ENCODE measurements at places on chromosomes 12 and 14.

DNA sequence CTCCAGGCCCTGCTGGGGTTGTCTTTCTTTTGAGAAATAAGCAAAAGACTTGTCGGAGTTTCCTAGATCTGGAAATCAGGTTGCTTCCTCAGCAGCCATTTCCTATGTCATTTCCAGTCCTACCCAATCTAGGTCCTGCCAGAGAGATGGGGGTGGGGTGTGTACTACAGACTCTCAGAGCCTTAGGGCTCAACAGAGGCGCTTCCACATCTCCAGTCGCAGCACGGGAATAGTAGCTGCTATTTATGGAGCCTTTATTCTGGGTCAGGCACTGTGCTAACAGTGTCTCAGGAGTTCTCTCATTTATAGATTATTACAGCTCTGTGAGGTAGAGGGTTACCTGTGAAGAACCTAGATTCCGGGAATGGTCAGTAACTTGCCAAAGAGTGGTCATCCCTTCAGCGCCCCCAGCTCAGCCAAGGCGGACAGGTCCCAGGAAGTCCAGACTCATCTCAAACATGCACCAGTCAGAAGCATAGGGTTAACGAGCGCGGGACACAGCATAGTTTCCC lies 21.9 kb downstream of the DHRS2 start:
- DNase-seq, result no peak

- no peak for DNase-seq
These were observed 23.7 kb downstream of the SETD1B start for GRCh38 chr12:121827351-121828099.

- DNase-seq, result no peak
These were observed 707.4 kb upstream of the STXBP6 start for GRCh38 chr14:25757364-25757763.

- DNase-seq, result no peak
These were observed 406 bp downstream of the PARP2 start for GRCh38 chr14:20343862-20344220.

DNA sequence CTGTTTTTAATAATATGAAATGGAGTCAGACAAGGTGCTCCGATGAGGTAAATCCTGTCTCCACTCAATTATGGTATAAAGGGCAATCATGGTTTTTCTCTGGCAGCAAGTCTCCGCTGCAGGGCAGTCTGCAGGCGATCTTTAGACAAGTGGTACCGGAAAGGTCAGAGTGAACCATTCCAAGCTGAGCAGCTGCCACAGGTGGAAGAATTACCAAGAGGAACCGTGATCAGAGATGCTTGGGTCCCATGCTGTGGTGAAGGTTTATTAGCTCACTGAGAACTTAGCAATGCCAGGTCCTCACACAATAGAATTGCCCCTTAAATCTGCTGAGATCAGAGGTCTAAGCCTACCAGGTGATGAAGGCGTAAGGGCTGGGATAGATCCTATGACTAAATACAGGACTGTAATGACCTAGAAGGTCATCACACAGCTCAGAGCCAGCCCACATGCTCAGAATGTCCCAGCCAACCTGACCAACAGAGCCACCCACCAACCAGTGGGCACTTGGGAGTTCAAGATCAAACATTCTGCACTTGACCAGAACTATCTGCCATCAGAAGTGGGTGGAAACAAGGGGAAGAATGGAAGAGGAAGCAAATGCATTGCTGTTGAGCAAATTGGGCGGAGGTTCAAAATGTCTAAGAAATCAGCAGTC lies 175.2 kb upstream of the BCL2L14 start:
- no peak for DNase-seq

GRCh38 chr14:87271331-87271730 lies 721.7 kb downstream of the GALC start:
- DNase-seq, result no peak

- no peak for DNase-seq
These were observed 401.0 kb downstream of the BTG1 start for GRCh38 chr12:91744597-91744996.

DNA sequence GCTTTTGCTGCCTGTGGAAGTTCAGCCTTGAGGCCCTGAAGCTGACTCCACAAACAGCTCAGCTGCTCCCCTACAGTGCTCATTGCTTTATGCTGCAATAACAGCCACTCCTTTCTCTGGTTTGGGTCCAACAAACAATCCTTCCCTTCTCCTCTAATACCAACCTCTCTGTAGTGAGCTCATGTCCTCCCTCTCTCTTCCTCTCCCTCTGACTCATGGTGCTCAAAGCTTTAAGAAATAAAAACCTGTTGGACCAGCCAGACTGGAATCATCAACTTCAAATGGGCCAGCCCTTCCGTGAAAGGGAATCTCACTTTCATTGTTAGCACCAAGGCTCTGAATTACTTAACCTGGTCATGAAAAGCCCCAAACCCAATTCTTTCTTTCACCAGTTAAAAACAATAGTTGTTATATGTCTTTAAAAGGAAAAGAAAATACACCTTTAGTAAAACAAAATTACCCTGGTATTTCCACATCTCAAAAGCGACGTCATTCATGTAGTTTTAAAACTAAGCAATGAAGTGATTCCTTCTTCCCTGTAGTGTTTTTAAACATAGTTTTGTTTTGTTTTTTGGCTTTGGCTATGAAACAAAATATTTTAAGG lies 126.4 kb downstream of the DUSP6 start:
- DNase-seq, result peak; percentile 26

DNA sequence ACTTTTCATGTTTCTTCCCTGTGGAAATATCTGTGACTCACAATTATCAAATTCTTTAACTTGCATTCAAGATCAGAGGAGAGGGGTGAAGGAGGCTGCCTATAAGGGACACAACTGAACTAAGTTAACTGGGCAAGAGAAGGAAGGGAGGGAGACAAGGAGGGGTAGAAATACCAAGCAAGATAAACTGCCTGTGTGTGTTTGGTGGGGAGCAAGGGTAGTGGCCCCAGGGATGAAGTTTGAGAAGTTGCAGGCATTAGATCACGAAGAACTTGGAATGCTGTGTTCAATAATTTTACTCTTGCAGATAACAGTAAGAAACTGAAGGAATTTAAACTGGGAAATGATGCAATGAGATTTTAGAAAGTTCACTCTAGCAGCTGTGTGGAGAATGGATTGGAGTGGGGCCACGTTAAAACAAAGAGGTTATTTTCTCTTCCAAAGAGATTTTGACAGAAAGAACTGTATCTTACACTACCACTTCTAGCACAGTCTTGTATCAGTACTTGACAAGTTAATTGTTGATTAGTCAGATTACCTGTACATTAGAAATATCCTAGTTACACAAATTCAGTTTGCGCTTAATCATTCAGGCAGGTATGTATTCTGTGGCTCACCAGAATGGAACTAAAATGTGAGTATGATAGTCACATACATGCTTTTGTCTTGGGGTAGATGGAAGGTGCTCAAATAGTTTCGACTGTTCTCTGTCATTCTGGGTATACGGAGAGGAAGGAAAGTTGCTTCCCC lies 7.4 kb downstream of the PKP2 start:
- no peak for DNase-seq

- DNase-seq, result no peak
These were observed 42.2 kb upstream of the LDHB start for GRCh38 chr12:21699851-21700250.

GRCh38 chr14:76125511-76125910 lies 26.2 kb upstream of the GPATCH2L start:
- DNase-seq, result no peak

DNA sequence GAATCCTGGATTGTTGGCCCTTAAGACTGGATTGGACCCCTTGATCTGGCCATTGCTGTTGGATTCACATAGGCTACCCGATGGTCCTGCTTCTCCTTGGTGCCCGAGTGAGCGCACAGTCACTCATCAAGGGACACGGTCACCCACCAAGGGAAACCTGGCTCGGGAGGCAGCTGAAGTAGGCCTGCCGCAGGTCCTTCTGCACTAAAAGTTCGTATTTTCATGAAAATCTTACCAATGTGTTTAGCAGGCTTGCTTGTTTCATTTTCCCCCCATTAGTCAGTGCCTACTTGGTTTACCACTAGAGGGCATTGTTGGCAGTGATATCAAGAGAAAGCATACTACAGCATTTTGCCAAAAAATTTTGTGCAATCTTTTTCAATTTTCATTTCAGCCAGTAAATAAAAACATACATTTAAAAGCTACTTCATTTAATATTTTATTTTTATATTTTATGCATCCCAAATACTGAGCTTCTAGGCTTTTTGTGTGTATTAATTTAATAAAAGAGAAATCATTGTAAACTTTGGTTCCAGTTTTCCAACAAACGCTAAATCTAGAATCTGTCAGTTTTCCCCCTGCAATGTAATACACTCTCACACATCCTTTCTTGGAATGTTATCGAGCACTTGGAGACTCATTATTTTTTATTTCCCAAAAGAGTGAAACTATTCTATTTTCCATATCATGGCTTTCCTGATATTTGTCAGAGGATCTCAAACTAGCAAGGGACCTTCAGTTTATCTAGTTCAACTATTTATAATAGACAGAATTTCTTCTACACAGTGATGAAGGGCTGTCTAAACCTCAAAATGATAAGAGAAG lies 116.7 kb downstream of the LMNTD1 start:
- no peak for DNase-seq

- no peak for DNase-seq
These were observed 396.0 kb upstream of the PRICKLE1 start for GRCh38 chr12:42985506-42985905.

DNA sequence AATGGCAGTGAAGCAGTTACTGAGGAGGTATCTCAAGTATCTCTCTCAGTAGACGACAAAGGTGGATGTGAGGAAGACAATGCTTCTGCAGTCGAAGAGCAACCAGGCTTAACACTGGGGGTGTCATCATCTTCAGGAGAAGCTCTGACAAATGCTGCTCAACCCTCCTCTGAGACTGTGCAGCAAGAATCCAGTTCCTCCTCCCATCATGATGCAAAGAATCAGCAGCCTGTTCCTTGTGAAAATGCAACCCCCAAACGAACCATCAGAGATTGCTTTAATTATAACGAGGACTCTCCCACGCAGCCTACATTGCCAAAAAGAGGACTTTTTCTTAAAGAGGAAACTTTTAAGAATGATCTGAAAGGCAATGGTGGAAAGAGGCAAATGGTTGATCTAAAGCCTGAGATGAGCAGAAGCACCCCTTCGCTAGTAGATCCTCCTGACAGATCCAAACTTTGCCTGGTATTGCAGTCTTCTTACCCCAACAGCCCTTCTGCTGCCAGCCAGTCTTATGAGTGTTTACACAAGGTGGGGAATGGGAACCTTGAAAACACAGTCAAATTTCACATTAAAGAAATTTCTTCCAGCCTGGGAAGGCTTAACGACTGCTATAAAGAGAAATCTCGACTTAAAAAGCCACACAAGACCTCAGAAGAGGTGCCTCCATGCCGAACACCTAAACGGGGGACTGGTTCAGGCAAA lies 216.6 kb downstream of the AKAP6 start:
- no peak for DNase-seq

GRCh38 chr12:27524494-27524835 lies 459 bp downstream of the PPFIBP1 start:
- DNase-seq, result no peak

DNA sequence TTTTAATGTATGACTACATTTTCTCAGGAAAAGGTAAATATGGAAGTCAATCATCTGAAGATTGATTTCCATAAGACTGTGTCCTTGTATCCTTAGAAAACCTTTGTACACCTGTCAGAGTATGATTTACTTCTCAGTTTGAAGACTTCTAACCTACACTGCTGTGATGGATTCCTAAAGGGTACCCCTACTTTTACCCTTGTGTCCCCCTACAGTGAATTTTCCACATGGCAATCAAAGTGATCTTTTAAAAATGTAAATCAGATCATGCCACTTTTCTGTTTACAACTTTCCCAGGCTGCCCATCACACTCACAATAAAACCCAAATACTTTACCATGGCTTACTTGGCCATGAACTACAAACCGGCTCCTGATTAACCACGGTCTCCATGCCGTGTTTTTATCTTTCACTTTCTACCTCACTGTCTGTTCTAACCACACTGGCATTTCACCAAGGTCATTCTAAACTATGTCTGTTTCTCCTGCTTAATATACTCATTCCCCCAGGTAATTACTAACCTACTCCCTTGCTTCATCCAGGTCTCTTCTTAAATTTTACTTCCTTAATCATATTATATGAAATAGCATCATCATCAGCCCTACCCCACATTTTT lies 8.1 kb downstream of the DNAI7 start:
- no peak for DNase-seq

GRCh38 chr12:50201987-50202521 lies 34.9 kb upstream of the CERS5 start:
- DNase-seq, result no peak

- no peak for DNase-seq
These were observed 131.6 kb downstream of the SAMD4A start for GRCh38 chr14:54698501-54698900.
